ENCODE measurements at places on chromosomes 13 and 19.

DNA sequence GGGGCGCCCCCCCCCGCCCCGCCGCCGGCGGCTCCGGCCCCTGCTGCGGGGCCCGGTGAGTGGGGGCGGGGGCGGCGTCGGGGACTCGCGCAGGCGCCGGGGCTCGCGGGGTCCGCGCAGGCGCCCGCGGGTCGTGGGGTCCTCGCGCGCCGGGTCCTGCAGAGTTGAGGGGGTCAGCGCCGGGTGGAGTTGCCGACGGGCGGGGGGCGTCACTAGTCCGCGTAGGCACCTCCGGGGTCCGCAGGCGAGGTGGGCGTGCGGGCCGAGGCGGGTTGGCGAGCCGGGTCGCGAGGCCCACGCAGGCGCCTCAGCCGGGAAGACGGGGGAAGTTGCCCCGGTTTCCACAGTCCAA is 365 bp downstream of the PPP6R1 start:
- peak; percentile 27 for DNase-seq

DNA sequence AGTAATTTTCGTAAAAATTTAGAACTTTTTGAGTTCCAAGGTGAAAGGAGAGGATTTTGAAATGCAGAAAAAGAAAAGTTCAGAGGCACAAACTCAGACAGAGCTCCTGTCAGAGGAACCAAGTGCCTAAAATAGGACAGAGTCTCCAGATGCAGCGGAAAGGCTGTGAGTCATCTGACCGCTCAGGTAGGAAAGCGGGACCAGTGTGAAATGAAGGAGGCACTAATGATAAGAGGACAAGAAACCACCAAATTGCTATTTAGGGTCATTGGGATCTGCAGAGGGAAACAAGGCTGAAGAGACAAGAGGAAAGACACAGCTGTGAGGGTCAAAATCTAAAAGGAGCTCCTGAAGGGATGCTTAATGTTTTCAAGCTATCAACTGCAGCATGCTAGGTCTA is 34.9 kb downstream of the IRS2 start:
- DNase-seq = no peak

DNA sequence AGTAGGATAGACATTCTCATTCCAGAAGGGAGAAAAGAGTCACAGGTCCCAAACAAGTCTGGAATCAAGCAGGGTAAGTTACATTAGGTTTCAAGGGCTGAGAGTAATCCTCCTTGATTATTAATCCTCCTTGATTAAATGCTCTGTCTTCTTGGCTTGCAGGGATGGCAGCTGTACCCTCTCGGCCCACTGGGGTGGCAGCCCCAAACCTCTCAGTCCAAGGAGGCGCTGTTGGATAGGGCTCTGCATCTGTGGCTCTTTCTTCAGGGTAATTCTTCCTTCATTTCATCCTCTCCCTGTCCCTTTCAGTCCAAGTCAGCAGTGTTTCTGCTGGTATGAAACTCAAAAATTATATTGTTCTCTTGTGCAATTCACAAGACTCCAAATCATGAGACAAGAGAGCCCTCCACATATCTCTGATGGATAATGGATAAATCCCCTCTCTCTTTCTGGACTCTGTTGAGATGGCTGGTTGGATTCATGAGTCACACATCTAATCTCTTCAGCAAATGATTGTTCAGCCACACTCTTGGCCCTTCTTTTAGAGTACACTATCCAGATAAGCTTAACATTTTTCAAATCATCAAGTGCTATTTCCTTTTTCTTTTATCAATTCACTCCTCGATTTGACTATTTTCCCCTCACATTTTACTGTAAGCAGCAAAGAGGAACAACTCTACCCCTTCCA is 323.7 kb upstream of the HTR2A start:
- DNase-seq = no peak

DNA sequence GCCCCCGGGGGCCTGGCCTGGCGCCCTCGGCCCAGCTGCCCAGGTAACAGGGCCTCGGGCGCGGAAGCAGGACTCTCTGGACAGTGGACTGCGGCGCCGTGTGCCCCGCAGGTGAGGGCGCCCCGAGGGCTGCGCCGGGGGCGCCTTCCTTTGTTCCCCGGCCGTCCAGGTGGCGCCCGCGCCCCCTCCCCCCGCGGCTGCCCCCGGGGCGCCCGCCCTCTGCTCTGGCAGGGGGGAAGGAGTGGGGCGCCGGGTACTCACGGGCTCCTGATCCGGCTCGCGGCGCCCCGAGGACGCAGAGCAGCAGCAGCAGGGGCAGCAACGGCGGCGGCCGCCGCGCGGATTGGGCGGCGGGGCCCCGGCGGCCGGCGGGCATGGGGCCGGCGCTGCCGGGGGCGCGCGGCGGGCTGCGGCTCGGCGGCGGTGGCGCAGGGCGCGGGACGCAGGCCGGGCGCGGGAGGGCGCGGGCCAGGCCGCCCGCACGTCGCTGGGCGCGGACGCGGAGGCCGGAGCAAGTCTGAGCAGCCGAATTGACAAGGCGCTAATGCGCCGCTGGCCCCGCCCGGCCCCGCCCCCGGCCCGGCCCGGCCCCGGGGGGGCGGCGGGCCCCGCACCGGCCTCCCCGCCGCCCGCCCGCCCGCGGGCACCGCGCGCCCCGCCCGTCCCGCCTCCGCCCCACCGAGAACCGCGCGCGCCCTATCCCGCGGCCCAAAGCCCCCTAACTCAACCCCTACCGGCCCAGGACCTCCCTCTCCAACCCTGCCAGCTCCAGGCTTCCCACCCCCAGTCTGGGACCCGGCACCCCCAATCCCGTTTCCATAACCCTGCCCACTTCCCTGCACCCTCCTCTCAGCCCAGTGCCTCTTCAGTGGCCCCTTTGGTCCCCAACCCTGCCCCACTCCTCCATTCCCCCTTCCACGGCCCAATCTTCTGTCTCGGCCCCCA is at the start of gene CRLF1:
CRLF1 (minus strand) TSS at position 519 of the 945 bp plus-strand sequence; CDS start at position 376, 143 bp downstream.
- no peak for DNase-seq

GRCh38 chr19:45526971-45527370 is 19.7 kb downstream of the VASP start:
- DNase-seq = no peak
